Cortex of kidney (tissue), 1 donor: ENCODE measurements at places on chromosomes 3 and 15.

- no peak for DNase-seq
These were observed 319 bp upstream of the TP63 start for GRCh38 chr3:189630767-189631372.

DNA sequence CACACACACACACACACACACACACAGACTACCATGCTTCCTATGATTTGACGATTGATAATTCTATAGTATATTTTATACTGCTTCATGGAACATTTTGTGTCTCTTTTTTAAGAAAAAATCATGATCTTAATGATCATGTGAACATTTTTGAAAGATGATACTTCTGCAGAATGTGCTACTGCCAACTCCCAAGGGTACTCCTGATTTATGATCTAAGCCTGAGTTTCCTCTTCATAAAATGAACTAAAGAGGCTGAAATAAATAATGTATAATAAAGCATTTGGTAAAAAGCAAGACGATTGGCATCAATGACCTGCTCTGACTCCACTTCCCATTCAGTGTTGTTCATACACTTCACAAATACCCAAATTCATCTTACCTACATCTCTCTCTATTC lies 333.8 kb upstream of the RBMS3 start:
- no peak for DNase-seq

GRCh38 chr15:91099616-91099994 lies 452 bp upstream of the SV2B start:
- no peak for DNase-seq

GRCh38 chr3:40073310-40074007 lies 236.0 kb upstream of the EIF1B start:
- DNase-seq: no peak

GRCh38 chr3:159761848-159762635 lies 226.6 kb upstream of the IL12A start:
- no peak for DNase-seq

GRCh38 chr3:196660381-196661166 lies 21.1 kb downstream of the NRROS start:
- DNase-seq: no peak

GRCh38 chr3:123096731-123097130 lies 29.9 kb downstream of the PDIA5 start:
- no peak for DNase-seq

GRCh38 chr3:174251681-174252080 lies 607.5 kb upstream of the NAALADL2 start:
- no peak for DNase-seq

DNA sequence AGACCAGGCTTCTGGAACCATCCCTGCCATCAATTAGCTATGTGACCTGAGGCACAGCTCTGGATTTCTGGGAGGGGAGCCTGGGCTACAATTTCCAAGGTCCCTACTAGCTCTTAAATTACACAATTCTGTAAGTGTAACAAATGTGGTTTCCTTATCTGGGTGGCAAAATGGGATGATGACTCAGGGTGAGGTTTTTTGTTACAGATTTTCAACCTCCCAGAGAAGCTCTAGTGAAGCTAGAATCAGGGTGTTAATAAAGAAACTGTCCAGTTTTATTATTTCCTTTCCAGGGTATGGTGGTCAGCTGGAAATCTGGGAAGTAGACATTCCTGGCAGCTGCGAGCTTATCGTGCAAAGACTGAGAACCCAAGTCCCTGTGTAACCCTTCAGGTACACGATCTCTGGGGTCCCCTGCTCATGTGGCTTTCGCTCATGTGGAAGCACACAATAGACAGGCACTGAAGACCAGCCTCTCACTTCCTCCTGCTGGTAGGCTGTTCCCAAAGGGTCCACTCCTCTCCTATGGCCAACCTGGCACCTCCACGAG lies 7.3 kb downstream of the RAB27A start:
- no peak for DNase-seq

- DNase-seq: no peak
These were observed 40.8 kb upstream of the IQCF6 start for GRCh38 chr3:51819709-51820406.

DNA sequence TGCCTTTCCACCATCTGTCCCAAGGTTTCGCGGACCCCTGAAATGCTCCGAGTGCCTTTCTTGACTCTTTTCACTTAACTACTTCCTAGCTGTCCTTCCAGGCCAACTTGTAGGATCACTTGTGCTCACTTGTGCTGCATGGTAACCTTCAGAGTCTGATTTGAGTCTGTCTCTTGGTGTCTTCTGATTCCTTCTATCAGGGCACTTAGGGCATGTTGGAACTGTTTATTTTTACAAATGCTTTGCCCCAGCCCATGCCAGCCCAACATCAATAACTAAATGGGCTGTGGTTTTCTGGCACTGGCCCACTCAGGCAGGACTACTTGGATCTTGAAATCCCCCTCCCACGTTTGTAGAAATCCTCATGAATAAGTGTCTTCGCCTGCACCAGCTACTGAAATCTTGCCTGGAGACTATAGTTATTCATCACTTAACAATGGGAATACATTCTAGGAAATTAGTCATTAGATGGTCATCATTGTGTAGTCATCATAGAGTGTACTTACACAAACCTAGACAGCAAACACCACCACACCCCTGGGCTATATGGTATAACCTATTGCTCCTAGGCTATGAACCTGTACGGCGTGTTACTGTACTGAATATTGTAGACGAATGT lies 123.1 kb upstream of the STRIT1 start:
- no peak for DNase-seq

DNA sequence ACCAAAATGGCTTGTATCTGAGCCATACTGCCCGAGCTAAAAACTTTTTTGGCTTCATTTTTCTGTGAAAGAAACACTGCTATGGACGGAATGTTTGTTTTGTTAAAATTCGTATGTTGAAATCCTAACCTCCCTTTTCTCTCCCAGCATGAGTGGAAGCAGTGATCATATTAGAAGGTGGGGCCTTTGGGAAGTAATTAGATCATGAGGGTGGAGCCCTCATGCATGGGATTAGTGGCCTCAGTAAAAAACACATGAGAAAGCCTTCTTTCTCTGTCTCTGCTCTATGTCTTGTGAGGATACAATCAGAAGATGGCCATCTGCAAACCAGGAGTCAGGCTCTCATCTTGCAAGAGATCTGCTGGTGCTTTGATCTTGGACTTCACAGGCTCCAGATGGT lies 7.4 kb upstream of the FNDC3B start:
- DNase-seq: no peak

DNA sequence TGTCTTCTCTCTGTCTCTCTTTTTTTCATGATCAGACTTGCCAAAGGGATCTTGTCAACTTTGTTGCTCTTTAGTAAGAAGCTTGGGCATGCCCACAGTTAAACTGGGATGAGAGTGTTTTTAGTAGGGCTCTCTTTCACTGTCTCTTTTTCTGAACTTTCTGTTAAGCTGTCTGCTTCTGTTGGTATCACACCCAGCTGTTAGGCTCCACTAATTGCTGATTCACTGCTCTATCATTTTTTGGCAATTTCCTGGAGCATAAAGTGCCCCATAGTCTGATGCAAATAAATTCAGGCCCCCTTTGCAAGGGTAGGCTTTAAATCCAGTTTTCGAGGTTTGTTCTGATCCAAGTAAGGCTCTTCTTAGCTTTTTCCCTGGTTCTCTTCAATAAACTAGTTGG lies 360.4 kb upstream of the ADAMTS9 start:
- no peak for DNase-seq

GRCh38 chr3:14358426-14359211 lies 43.8 kb upstream of the SLC6A6 start:
- DNase-seq: no peak

- no peak for DNase-seq
These were observed 5.1 kb downstream of the DPH6 start for GRCh38 chr15:35540885-35541284.

- no peak for DNase-seq
These were observed 192.1 kb upstream of the TTC14 start for GRCh38 chr3:180409883-180410282.
